ENCODE measurements at places on chromosomes 3 and 15.

- DNase-seq: no peak
Measured at GRCh38 chr15:73680549-73680948, 3.6 kb upstream of the CD276 start.

DNA sequence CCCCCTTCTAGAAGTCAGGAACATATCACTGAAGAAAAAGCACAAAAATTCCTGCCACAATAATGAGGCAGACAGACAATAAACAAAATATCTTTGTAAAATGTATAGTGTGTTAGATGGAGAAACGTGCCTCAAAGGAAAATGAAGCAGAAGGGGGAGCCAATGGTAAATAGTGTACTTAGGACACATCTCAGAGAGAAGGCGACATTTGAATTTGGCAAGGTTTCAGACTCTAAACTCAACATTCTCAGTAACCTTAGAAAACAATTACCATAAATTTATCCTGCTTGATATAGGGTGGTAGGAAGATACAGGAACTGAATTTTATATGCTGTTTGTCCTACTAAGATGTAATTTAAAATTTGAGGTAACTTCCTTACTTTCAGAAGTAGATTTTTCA is 52.6 kb upstream of the PTX3 start:
- DNase-seq: no peak

DNA sequence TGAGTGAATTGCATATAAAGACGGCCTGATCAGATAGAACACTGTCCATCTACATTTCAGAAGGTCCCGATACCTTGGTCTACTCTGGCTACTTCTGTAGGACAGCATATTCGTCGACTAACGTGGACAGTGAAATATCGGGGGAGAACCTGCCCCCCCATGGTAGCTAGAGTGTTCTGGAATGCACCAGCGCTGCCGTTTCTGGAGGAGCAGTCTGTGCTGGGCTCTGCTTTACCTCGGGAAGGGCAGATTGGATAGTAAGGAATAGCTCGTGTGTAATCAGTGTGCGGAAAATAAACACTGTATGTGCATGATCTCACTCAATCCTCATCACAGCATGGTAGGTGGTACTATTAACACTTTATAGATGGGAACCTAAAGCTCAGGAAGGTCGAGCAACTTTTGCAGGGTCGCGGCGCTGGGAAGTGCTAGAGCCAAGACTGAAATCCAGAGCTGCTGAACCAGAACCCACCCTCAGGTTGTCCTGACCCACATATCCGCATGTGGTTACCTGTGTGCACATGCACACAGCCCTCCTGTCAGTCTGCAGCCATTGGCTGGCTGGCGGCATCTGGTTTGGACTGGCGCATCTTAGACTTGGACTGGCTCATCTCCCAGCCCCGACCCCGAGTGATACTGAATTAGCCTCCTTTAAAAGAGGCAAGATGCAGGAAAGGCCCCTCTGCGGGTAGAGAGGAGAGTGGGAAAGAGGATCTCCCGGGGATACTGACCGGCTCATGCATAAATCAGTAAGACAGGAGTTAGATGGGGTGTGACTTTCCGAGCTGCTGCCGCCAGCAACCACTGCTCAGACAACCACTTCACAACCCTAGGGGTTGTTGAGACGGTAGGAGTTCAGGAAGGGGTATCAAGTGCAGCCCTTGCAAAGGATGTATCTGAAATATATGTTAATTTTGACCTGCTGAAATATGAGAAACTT is 155.0 kb upstream of the BHLHE40 start:
- DNase-seq: no peak

- DNase-seq: peak; percentile 92
Measured at GRCh38 chr3:16741103-16741758, 136.0 kb upstream of the DAZL start.

- DNase-seq: no peak
Measured at GRCh38 chr3:64242435-64242834, 17.2 kb upstream of the PRICKLE2 start.

DNA sequence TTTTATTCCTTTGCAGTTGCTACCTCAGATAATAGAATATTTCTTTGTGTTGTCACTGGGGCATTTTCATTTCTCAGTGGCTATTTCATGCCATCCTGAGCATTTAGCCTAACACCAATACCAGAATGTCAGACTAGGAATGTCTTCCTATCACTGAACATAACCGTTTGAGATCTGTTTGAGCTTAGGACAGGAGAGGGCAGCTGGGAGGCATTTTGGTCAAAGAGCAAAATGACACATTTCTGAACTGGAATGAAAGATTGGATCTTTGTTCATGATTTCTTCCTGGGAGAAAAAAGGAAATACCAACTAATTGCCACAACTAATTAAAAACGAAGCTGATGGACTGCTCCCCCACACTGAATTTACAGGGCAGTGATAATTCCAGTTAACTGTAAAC is 921.3 kb upstream of the NR2F2 start:
- no peak for DNase-seq

DNA sequence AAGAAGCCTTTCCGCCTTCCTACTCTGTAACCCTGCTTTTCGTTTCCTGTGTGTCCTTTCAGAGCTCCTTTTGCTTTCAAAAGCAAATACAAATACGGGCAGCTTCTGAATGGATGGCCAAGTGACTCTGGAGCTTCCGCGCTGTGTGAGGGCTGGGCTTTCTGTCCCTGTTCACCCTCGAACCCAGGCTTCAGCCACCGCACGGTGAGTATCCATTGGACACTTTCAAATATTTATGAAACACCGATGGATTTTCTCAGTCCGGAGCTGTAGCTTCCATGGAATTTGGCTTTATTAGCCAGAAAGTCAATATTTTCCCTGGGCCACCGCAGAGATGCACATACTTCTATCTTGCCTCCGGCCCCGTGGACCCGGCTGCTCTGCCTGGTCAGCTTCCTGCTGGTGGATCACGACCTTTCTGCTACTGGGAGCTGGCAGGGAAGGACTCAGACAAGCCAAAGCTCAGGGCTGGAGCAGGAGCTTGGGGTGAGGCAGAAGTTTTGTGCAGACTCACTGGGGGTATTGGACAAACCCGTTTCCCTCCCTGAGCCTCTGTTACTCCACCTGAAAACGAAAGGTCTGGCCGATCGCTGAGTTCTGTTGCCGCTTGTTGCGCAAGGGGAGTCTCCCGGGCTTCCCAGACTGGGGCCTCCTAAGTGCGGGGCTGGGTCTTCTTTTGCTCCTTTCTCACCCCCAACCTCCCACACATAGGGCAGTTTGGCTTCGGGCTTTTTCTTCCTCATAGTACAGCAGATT is 63.6 kb downstream of the LINGO1 start:
- no peak for DNase-seq

DNA sequence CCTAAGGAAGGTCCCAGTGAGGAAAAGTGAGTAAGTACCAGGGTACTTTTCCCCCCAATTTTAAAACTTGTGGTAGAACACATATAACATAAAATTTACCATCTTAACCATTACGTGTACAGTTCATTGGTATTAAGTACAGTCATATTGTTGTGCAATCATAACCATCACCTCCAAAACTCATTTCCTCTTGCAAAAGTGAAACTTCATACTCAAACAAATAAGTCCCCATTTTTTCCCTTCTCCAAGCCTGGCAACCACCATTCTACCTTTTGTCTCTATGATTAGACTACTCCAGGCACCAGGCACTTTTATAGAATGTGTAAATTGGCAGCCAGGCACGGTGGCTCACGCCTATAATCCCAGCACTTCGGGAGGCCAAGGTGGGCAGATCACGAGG is 12.2 kb downstream of the PRC1 start:
- no peak for DNase-seq

- DNase-seq: peak; percentile 6
Measured at GRCh38 chr15:29774900-29775299, 47.4 kb downstream of the TJP1 start.

GRCh38 chr3:118408431-118408830 is 626.2 kb downstream of the IGSF11 start:
- DNase-seq: no peak

GRCh38 chr3:162605651-162606204 is 1109.1 kb downstream of the OTOL1 start:
- DNase-seq: no peak

DNA sequence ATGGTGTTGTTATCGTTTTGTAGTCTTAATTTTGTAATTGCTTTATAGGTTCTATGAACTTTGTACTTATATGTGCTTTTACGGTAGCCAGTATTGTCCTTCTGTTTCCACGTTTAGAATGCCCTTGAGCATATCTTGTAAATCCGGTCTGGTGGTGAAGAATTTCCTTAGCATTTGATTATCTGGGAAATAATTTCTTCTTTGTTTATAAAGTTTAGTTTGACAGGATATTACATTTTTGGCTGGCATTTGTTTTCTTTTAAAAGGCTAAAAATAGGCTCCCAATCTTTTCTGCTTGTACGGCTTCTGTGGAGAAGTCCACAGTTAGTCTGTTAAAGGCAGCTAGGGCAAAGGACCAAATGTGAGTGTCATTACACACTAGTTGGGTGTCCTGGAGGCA is 36.7 kb downstream of the SPESP1 start:
- DNase-seq: no peak

DNA sequence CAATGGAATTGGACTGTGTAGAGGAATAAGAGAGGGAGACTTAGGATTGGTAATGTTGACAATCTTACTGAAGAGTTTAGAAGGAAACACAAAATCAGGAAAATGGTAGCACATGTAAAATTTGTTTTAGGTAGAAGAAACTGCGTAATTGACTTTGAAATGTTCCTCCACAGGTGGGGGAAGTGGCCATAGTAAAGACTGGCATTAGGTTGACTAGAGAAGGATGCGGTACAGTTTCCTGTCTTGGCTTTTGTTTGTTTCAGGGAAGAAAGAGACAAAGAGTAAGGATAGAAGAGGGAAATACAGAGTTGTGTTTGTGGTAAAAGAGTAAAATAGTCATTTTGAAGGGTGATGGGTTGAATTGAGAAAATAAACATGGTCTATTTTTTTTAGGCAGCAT is 253.6 kb upstream of the ZNF717 start:
- DNase-seq: no peak

DNA sequence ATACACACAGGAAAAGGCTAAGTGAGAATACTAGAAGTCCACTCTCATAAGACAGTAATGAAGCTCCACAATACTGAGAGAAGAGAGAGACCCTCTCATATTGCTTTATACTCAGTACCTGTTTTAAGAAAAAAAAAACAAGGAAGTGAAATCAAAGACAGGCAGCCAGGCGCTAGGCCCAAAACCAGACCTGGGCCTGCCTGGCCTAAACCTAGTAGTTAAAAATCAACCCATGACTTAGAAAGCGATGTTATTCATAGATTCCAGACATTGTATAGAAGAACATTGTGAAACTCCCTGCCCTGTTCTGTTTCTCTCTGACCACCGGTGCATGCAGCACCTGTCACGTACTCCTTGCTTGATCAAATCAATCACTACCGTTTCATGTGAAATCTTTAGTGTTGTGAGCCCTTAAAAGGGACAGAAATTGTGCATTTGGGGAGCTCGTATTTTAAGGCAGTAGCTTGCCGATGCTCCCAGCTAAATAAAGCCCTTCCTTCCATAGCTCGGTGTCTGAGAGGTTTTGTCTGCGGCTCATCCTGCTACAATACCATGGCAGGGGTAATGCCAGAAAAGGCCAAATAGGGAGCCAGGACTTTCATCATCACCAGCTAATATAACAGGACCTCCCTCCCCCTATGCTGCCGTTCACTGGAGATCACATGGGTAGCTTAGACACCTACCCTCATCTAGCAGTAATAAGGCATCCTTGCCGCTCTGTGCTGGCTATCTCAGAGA is 1294.1 kb downstream of the NSUN3 start:
- DNase-seq: no peak

- DNase-seq: no peak
Measured at GRCh38 chr15:65829130-65829764, 37.2 kb upstream of the DENND4A start.

DNA sequence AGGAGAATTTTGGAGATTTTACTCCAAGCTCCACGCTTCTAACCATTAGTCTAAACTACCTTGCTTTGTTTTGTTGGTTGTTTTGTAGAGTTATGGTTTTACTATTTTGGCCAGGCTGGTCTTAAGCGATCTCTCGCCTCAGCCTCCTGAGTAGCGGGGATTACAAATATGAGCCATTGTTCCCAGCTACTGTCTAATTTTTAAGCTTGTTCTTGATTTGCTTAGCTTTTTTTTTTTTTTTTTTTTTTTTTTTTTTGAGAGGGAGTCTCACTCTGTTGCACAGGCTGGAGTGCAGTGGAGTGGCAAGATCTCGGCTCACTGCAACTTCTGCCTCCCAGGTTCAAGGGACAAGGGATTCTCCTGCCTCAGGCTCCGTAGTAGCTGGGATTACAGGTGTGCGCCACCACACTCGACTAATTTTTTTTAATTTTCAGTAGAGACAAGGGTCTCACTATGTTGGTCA is 28.5 kb downstream of the EFCAB12 start:
- no peak for DNase-seq

- DNase-seq: no peak
Measured at GRCh38 chr3:122081543-122082247, 26.5 kb downstream of the CD86 start.

DNA sequence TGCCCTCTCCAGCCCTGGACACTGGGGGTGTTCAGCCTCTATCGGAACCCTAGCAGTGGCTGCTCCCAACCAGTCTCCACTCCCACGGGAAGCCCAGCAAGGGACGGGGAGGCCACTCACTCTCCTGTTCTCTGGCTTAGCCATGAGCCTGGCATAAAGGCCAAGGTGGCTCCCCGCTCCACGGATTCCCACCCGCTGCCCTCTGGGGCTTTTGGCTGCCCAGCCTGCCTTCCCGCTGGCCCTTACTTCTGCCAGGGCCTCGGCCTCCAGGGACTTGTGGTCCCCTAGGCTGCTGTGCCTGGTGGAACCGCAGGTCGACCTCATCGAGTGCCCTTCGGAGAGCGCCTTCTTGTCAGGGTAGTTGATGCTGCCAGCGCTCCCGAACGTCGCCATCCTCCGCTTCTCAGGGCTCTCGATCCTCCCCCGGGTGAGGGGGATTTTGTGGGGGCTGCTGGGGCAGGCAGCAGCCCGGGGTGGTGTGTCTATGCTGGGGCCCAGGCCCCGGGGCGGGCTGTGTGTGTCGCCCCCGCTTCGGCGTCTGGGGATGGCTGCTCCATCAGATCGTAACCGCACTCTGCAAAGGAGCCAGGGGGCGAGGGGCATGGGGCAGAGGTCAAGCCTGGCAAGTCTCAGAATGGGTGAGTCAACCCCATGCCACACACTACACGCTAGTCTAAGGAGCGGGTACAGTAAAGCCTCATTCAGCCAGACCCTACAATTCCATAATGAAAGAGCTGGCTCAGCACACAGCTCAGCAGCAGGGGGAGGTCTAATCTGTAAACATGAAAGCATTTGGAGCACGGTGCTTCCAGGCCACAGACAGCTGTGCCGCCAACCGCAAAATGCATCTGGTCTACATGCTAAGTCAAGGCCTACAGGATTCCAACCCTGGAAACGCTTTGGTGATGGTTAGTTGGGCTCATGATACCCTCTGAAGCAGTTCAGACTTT is 27.3 kb upstream of the RAD18 start:
- peak; percentile 88 for DNase-seq

GRCh38 chr3:139460076-139460475 is 16.2 kb downstream of the RBP2 start:
- no peak for DNase-seq

GRCh38 chr15:79067072-79067833 is 23.3 kb downstream of the RASGRF1 start:
- no peak for DNase-seq
